ENCODE measurements at places on chromosomes 5 and 9.

DNA sequence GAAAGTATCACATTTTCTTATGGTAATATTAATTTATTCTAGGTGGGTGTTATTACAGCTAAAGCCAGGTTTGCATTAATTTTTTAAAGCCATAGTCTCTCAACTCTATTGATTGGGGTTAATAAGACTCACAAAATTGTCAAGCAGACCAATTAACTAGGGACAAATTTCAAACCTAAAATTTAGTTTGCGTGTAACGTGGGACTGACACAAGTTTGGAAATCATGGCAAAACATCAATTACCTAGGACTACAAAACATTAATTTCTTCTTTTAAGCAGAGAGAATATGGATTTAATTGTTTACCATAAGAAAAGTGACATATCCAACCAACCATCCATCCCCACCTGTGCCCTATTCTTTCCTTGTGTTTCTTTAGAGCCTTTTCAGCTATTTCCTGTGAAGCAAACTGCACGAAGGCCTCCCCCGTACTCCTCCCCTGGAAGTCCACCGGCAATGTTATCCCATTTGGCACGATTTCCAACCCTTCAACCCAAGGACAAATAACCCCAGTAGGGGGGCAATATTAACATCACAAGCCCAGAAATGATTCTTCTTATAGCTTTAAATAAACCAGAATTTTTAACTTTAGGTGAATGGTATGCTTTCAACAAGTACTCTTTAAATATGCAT lies 4.4 kb downstream of the HNRNPH1 start:
- no peak for DNase-seq

- DNase-seq: no peak
Measured at GRCh38 chr5:138803935-138804334, 50.7 kb downstream of the CTNNA1 start.

DNA sequence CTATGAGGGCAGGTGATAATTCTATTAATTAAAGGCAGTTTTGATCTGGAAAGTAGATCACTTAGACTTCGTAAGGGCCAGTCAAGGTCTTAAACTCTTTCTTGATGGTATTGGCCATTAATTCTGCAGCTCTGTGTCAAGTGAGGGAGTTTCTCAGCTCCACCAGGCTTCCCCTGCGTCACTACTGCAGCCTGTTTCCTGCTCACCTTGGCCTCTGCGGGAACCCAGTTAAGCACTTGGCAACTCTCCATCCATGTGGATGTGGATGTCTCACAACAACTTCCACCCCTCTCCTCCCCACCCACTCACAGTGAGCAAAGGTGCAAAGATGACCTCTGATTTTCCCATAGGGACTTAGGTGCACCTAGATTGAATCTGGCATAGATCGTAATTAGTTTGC lies 191.6 kb downstream of the PLK2 start:
- no peak for DNase-seq

DNA sequence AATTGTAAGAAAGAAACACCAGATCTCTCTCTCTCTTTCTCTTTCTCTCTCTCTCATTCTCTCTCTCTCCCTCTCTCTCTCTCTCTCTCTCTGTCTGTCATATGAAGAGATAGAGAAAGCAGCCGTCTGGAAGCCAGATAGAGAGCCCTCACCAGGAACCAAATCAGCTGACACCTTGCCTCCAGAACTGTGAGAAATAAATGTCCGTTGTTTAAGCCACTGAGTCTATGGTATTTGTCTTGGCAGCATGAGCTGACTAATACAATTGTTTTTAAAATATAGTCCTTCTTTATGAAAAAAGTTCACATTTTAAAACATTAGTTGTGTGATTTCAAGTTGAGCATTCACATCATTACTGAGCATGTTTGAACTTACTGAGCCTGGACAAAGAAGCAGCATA lies 275.6 kb downstream of the CETN3 start:
- DNase-seq: no peak

- peak; percentile 46 for DNase-seq
Measured at GRCh38 chr9:97985058-97985861, 2.1 kb downstream of the ANP32B start.

- peak; percentile 15 for DNase-seq
Measured at GRCh38 chr5:1008451-1009358, at the start of gene NKD2. TSS of gene NKD2 (plus strand) at chr5:1008802. CDS start at chr5:1009058, 256 bp downstream.

DNA sequence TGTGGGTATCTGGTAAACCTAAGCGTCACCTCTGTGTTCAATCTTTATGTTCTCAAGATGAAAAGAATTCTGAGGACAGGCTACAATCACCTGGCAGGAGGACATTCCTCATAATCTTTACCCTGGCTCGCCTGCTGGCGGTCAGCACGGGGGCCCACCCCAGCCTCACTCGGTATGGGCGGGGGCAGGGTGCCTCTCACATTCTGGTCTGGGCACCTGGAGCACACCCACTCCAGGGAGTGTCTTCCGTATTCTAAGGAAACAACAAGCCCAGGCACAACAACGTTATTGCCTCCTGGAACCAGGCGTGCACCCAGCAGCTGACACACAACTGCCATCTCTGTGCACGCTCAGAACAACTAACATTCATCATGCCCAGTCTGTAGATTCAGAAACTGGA lies 179.8 kb downstream of the ROR2 start:
- DNase-seq: no peak

GRCh38 chr5:84272771-84273516 lies 111.7 kb downstream of the EDIL3 start:
- DNase-seq: no peak

GRCh38 chr5:95866435-95867040 lies 44.0 kb upstream of the GLRX start:
- DNase-seq: no peak

- DNase-seq: no peak
Measured at GRCh38 chr5:8462565-8462964, 593.6 kb downstream of the MTRR start.

- peak; percentile 50 for DNase-seq
Measured at GRCh38 chr5:115487756-115488155, 56.8 kb downstream of the FEM1C start.

DNA sequence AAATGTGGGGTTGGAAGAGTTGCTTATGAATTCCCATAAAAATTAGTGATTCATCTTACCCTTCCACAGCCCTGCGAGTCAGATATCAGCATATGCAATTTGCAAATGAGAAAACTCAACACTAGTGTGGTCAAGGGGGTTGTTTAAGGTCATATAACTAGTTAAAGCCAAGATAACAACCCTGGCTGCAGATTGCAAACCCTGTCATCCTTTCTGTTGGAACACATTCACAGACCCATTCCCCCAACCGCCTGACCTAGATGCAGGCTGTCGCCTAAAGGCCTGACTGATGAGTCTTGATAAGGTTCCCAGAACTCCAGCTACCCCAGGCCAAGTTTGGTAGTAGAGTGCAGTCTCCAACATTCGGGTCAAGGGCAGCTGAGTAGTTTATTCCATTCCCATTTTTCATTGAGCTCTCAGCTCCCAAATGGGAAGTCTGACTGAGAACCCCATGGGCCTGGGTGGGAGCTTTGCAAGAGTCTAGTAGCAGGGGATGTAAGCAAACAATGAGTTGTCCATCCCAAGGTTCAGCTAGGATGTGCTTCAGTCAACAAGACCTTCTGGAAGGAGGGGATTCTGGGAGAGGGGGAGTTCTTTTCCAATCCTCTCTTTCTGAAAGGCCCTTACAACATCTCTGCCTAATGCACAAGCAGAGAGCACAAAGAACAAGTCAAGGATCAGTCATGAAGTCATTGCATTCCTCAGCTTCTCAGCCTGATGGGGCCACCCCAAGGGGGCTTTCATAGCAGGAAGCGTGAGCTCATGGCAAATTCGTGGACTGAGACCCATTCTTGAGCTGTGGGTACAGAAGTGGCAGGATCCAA lies 40.3 kb downstream of the ADAM19 start:
- no peak for DNase-seq

DNA sequence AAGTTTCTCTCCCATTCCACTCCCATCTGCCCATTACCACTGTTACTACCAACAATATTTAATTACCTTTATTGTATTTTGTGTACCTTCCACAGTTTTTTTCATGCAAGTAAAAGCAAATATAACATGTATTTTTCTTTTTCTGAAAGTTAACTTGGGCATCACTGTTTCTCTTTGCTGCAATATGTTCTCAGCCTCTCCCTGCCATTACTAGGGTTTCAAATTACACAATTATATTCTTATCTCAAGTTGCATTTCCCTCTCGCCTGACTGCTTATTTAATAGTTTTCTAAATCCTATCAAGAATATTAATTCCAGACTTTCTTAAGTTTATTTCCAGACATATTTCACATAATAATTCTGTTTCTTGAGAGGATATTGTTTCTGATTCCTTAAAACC lies 46.9 kb upstream of the GAS1 start:
- DNase-seq: no peak

DNA sequence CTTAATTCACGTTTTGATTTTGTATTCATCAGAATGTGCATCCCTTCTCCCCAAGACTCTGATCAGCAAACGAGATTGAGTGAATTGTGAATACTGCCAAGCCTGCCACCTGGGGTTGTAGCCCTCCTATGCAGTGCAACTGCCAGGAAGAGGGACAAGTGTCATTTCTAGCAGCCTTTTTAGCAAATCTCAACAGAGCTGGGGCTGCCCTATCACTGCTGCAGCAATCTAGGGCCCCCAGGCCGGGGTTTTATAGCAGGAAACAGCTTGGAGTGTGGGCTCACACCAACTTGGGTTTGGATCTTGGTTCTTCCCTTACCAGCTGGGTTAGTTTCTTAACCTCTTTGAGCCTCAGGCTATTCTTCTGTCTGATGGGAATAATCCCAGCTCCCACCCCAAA lies 4.0 kb downstream of the CSF1R start:
- no peak for DNase-seq

DNA sequence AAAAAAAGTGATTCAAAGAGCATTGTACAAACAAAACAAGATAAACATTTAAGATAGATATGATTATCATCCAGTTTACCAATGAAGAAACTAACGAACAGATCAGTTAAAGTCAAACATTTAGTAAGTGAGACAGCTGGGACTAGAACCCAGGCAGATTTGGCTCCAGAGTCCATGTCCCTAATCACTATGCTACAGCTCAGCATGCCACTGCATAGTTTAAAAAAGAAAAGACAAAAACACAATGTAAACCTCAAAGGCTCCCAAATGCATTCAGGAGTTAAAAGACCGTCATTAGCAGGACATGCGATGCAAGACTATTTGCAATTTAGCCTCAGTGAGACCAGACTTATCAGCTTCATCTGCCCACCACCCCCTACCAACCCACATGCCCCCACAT lies 36.8 kb downstream of the DENND1A start:
- DNase-seq: no peak

GRCh38 chr5:50953290-50953689 lies 286.9 kb downstream of the PARP8 start:
- no peak for DNase-seq

GRCh38 chr9:86563936-86564335 lies 209.7 kb upstream of the TUT7 start:
- DNase-seq: no peak

DNA sequence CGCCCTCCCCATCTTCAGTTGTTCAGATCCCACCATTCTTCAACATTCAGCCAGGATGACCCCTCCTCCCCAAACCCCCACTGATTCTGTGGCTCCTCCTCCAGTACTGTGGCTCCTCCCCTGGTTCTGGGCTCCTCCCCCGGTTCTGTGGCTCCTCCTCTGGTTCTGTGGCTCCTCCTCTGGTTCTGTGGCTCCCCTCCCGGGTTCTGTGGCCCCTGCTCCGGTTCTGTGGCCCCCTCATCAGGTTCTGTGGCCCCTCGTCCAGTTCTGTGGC lies 32.8 kb downstream of the C5orf15 start:
- DNase-seq: no peak

DNA sequence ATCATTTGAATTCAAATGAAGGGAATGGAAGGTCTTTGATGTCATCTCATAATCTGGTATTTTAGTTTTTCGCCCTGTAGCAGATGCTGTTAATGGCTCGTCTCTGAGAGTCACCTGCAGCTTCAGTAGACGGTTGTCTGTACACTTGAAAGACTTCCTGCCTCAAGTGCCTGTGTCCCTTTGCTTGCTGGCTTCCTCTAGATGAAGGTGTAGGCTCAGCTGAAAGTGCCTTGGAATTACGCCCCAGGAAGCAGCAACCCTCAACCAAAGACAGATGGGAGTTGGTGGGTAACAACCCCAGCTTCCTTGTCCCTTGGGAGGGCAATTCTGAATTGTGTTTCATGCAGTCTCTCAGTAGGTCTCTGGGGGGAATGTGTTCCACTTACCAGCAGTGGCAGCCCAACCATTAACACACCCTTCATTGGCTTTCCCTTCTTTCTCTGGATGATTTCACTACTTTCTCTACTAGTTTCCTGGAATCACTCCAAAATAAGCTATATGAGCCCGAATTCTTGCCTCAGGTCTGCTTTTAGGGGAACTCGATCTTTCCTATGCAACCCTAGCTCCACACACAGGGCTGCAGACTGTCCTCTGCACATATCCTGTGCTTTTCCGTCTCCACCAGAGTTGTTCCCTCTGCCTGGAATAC lies 395.6 kb downstream of the DMAC1 start:
- DNase-seq: no peak

DNA sequence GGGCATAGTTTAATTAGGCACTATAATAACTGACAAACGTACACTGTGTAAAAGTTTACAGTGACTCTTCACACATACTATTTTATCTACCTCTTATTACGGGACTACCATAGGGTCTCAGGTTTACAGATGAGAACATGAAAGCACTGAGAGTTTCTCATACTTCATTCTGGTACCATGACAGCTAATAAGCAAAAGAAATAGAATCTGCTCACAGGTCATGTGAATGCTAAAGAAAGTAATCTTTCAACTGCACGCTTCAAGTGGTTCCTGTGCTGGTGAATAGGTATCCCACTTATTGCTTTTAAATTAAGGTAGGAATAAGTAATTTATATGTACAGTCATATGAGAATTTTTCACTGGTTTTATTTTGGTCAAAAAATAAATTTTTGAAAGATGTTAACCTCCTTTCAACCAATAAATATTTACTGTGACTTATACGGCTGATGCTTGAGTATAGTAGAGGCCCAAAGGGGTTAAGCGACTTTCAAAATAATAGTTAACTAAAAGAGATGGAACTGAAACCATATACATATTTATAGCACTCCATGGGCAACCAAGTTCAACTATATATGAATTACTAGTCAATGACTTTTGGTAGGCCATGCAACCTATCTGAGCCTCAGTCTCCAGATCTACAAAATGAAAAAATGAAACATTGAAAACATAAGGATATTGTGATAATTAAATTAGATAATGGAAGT lies 8.1 kb downstream of the CDKN2A start:
- DNase-seq: no peak

DNA sequence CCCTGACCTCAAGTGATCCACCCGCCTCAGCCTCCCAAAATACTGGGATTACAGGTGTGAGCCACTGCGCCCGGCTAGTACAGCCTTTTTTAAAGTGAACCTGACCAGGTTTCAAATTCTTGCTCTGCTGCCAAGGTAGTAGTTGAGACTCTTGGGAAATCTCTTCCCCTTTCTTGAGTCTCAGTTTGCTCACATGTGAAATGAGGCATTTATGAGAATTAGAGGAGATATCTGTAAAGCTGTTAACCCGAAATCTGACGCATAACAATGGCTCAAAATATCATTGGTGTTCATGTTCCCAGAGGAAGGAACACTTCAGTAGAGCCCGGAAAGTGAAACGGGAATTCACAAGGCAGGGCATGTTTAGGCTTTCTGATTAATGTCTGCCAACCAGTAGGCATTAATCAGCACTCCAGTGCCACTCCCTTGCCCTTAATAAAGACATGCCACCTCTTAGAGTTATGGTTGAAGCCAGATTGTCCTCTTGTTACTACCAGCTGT lies 1.5 kb downstream of the ARPC5L start:
- DNase-seq: no peak
